ENCODE measurements at places on chromosomes 1 and 21.

GRCh38 chr21:44905016-44905727, 15.5 kb downstream of the ITGB2 start:
- no peak for DNase-seq

DNA sequence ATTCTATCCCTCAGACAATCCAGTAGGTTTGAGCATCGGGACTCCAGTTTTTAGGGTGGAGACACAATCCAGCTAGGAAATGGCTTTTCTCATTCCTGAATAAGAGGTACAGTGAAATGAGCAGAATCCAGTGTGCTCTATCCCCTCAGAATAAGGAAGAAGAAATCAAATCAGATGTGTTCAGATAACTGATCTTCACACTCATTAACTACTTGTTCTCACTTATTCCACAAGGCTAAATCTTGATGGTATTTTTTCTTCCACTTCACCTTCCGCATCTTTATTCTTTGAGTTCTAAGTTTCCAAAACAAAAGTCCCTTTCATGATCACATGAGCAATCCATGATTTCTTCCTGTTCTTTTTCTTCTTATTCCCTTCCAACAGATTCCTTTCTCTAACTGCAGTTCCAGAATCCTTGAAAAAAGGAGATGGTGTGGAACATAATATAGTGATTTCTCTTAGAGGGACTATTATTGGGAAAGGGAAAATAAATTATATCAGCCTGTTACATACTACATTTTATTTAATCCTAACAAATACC, 1.7 kb downstream of the SYT11 start:
- DNase-seq: no peak

DNA sequence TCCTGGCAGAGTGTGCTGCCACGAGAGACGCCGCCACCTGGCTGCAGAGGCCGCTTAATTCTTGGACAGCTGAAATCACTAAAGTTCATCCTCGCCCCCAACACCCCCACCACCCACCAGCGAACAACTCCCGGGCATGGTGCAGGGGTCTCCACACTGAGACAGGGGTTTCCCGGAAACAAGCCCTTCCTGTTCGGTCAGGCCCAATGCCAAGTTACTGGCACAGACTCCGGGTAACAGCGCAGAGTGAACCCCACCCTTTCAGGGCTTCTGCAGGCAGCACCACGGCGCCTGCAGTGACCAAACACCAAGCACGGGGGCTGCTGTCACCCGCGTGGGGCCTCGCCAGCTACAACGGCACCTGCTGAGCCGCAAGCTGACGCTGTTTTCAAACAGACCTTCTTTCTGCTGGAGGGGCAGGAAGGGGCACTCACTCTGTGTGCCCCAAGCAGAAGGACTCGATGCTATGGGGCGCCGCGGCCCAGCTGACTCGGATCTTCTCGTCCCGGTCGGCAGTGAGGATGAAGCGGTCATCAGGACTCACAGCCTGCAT, 17.4 kb downstream of the WDR4 start:
- no peak for DNase-seq

DNA sequence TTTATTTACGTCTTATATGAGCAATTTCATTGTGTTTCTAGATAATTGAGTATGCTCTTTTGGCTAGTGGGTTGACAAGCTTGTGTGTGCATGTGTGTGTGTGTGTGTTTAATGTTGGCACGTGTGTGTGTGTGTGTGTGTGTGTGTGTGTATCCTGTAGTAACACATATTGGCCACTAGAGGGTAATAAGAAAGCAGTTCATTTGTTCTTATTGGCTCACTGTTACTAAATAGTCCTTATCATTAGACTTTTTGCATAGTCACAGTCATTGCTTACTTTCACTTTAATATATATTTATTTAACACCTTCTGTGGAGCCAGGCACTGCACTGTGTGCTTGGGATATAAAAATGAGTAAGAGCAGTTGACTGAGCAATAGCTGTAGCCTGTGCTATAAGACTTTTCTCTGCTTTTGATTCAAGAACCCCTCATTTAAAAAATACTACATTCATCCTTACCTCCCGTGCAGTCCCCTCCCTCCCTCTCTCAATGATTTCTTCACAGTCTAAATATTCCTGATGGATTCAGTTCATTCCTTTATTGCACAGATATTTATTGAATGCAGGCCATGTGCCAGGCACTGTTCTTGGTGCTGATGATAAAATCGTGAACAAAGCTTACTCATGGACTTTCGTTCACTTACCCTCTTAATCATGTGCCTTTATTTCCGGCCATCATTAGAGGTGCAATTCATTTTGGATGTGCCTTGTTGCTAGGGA, 96.7 kb downstream of the DYRK1A start:
- peak; percentile 60 for DNase-seq

DNA sequence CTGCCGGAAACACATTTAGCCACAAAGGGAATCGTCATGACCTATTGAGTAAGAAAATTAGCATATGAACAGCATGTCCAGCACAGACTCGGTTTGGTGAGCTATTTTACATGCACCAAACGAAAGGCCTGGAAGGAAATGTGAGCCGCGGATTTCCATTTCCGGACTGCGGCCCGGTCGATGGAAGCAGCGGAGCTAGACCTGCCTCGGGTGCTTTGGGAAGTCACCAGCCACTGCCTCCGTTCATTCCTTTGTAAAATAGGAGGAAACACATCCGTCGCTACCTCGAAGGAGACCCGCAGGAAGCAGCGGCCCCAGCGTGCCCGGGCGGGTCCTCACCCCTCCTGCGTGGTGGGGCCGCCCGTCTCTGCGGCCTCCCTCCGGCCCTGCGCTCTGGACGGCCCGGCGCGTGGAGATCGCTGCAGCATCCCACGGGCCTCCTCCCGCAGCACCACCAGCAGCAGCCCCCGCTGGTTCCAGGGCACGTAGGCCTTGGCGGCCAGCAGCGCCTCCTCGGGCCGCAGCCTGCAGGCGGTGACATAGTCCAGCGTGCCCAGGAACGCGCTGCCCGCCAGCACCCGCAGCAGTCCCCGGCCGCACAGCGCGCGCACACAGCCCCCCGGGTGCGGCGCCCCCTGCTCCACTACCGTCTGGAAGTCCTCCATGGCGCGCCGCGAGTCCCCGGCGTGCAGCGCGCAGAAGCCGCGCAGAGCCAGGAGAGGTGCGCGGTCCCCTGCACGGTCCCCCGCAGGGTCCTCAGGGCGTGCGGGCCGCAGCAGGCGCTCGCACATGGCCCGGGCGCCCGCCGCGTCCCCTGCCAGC, 12.1 kb downstream of the TTC34 start:
- no peak for DNase-seq

DNA sequence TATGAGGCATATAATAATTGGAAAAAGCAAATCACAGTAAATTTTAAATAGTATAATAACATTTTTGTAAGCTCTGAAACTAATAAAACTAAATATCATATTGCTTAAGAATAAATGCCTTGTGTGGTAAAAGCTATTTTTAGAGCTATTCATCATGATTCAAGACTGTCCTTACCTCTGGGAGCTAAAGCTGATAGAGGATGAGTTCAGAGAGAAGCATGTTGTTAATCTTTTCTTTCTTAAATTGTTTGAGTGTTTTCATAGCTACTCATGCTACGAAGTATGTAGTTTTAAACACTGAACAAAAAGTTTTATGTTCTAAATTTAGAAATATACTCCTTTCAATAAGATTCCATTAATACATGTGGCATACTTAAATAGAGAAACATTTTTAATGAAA, 30.5 kb downstream of the IFI16 start:
- DNase-seq: no peak

Data from body of pancreas (tissue), 4 donors.